Posterior cingulate gyrus (tissue), 11 donors: ENCODE measurements at places on chromosomes 16 and 17.
A peak's percentile ranks its signal among the peaks of the same experiment; 100 is the strongest.

GRCh38 chr17:37047631-37048104 lies 98.9 kb downstream of the AATF start:
- DNase-seq: peak; percentile 83

- no peak for DNase-seq
These were observed 96.5 kb downstream of the WSCD1 start for GRCh38 chr17:6166492-6167179.

- no peak for DNase-seq
These were observed 48.3 kb downstream of the UBE2G1 start for GRCh38 chr17:4318186-4318585.

DNA sequence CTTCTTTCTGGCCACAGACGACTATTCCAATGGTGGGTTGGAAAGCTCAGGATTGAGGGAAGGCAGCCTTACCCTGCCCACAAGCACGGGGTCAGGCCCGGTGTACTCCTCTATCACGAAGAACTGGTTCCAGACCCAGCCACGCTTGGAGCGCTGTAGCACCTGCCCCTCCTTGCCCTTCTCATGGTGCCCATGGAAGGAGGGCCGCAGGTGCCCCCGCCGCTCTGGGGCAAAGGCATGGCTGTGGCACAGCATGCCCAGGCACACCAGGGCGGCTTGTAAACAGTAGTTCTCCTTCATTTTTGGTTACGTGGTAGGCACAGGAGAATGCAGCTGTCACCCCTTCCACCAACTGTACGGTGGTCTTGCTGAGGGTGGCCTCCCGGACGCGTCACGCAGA lies 117.3 kb downstream of the CDH11 start:
- DNase-seq: no peak

DNA sequence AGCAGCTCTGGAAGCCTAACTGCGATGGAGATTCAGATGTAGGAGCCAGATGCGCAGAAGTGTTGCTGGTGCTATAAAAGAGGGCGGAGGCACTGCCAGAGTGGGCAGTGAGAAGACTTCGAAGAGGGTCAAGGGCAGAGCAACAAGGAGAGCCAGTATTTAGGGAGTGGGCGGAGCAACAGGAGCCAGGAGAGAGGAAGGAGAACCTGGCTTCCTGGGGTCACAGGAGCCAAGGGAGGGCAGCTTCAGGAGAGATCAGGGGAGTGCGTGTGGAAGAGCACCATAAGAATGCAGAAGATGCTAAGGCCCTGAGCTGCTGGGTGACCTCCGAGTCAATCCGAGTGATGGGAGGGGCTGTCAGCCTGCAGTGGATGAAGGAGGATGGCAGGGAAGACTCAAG lies 14.4 kb upstream of the MRPS23 start:
- DNase-seq: peak; percentile 48

DNA sequence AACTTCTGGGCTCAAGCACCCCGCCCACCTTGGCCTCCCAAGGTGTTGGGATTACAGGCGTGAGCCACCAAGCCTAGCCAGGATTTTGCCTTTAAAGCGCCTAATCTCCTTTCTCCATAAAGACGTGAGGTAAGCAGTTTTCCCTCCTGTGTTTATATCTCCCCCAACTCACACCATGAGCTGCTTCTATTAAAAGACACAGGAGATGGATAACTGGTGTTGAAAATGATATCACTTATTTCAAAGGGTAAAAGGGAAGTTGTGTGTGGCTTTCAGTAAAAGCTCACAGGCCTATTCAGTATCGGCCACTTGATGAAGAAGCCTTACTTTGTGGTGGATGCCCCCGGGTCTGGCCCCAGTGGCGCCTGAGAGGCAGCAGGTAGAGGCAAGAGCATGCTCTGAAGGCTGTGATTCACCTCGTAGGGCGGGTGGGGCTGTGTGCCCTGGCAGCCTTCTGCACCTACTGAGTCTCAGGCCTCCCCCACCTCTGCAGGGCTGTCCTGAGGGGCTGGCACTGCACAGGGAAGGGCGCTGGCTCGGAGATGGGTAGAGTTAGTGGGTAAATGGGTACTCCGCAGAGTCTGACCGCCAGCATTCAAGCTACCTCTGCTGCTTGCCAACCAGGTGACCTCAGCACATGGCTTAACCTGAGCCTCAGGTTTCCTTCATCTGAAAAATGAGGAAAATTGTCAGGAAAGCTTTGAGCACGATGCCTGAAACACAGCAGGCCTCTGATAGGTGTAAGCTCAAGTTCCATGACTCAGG lies 146.8 kb downstream of the CLEC16A start:
- no peak for DNase-seq

- DNase-seq: no peak
These were observed 6.7 kb upstream of the RPL27 start for GRCh38 chr17:42991471-42991870.

GRCh38 chr17:78821961-78822360 lies 18.7 kb downstream of the USP36 start:
- DNase-seq: no peak

DNA sequence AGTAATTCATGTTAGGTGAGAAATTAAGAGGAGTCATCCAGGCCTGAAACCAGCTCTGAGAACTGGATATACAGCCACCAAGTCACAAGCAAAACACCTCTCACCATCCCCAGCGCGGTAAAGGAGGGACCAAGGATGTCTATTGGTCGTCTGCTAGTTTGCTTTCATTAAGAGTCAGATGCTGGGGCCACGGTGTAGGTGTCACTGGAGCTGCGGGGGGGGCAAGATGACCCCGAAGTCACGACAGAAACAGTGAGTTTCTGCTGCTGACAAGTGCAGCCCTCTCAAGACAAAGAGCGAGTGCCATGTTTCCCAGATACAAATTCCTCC lies 790 bp downstream of the NCBP3 start:
- DNase-seq: no peak

GRCh38 chr16:16038950-16039349 lies 89.5 kb downstream of the ABCC1 start:
- no peak for DNase-seq

DNA sequence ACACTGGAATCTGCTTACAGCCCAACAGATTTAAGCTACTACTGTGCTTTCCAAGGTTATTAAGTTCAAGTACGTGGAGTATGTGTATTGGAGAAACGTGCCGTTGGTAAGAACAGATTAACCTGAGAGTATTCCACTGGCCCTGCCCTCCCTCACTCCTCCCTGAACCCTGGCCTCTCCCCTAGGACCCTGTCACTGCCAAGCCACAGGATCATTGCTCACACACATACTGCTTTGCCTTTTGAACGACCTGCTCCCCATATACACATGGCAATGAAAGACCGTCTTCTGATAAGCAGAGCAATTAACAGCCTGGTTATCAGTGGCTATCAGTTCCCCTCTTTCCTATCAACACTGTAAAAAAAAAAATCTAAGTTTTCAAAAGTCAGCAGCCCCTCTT lies 458.9 kb upstream of the DYNLRB2 start:
- no peak for DNase-seq

GRCh38 chr16:19851476-19851875 lies 33.2 kb downstream of the GPRC5B start:
- peak; percentile 72 for DNase-seq

GRCh38 chr17:17723354-17724261 lies 42.4 kb downstream of the RAI1 start:
- peak; percentile 49 for DNase-seq

DNA sequence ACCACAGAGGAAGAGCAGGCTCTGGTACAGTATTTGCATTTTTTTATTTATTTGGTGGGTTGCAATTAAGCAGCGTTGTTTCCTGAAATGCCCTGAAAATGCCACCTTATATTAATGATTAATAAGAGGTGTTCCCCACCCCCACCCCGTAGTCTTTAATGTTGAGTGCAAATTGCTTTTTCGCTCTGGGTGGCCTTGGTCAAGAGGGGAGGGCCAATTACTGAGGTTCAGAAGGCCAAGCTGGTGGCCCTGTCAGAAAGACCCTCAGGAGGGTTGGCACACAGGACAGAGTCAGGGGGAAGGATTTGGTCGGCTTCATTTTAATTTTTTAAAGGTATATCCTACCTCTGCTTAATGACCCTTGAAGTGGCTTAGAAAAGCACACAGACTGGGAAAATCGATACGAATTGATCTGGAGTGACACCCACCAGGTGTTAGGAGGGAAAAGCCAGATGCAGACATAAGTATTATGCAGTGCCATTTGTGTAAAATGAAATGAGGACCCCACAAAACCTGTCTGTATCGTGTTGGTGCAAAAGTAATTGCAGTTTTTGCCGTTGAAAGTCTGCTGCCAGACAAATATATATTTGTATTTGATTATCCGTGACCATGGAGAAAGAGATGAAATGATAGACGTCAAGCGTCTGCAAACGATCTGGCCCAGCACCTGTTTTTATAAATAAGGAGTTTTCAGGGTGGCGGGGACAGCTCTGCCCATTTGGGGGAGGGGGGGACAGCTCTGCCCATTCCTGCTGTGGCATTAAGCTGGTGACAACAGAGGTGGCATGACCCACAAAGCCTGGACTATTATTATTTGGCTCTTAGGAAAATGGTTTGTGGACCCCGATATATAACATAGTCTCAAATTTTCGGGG lies 143.8 kb upstream of the PLCG2 start:
- DNase-seq: no peak

- DNase-seq: no peak
These were observed 24.0 kb downstream of the CPSF4L start for GRCh38 chr17:73237714-73238113.

- no peak for DNase-seq
These were observed 35.4 kb upstream of the RNF43 start for GRCh38 chr17:58452738-58453137.

DNA sequence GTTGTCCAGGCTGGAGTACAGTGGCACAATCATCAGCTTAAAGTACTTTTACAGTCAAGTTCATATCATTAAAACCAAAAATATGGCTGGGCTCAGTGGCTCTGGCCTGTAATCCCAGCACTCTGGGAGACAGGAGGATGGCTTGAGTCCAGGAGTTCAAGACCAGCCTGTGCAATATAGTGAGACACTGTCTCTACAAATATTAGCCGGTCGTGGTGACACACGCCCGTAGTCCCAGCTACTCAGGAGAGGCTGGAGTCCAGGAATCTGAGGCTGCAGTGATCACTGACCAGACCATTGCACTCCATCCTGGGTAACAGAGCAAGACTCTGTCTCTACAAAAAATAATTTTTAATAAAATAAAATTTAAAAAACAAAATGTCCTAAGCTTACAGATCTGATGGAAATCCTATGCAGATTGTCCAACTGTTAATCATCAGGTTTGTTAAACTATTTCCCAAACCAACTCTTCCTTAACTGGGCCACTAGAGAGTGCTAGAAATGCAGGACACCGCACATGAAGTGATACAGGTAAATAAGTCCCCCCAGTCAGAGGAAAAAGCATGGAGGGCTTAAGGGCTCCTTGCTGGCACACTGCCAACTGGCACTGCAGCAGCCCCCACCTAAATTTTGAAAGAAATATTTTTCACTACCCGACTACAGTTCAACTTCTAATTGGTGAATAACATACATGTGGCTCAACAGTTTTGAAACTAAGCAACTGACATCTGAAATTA lies 2.8 kb downstream of the USP22 start:
- no peak for DNase-seq

DNA sequence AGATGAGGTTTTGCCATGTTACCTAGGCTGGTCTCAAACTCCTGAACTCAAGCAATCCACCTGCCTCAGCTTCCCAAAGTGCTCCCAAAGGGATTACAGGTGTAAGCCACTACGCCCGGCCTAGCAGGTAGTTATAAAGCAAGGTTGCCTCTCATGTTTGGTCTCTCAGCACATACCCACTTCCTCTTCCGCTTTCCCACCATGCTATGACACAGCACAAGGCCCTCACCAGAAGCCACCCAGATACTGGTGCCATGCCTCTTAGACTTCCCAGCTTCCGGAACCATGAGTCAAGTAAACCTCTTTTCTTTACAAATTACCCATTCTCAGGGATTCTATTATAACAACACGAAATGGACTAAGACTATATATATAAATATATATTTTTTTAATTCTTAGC lies 143.6 kb downstream of the COPRS start:
- DNase-seq: no peak

- DNase-seq: no peak
These were observed 15.8 kb downstream of the BLMH start for GRCh38 chr17:30275911-30276310.

DNA sequence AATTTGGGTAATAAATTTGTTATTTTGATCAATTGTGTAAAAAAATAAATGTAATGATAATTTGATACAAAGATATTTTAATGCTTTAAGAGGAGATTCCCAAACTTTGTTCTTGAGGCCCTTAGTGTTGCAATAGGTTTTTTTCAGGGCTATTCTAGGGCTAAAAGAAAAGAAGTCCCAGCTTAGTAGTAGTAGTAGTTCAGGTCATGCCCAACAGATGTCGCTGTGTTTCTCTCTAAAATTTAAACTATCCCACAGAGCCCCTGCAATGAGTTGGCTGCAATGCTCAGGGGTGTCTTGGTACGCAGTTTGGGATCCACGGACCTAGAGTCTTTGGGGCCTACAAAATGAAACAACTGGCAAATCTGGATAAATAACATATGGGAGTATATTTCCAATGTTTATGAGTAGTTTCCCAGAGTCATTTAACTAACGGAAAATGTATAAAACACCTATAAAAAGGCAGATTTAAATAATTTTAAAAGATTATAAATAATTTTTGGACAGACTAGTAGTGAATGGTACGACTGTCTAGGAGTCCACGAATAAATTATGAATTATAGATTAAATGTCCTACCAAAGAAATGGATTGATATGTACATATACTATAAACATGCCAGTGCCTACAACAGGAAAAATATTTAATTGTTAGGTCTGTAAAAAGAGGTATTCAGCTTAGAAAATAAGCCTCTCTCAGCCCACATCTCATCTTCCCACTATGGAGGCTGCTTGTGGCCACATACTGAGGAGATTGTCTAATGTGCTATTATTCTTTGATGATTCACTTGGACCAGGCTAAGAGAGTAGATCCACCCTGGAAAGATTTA lies 228.5 kb upstream of the PMFBP1 start:
- peak; percentile 44 for DNase-seq

DNA sequence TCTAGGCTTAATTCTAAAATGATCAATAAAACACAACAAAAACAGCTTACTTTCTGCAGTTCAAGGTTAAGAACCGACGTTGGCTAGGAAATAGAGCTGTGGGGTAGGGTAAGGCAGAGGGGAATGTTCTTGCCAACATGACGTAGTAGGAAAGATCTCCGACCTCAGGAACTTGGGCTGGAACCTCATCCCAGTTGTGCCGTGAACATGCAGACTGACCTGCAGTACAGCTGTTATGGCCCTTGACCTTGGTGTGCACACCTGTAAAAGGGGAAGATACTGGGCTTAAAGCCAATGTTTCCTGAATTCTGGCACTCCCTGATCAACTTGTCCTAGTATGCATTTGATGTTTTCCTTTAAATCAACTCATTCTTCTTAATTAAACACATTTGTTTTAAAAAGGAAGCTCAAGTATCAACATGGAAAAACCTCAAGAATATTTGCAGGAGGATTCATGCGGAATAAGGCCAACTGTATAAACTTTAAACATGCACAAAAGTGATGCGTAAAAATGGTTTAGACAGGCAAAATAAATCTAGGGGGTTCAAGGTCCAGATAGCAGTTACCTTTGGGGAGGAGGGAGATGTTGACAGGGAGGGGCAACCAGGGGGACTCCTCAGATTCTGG lies 14.2 kb upstream of the SLC6A2 start:
- DNase-seq: no peak

- DNase-seq: no peak
These were observed 437.2 kb downstream of the HAPSTR1 start for GRCh38 chr16:9528511-9529079.

GRCh38 chr17:66966704-66967418 lies 2.4 kb downstream of the CACNG4 start:
- no peak for DNase-seq
